ENCODE measurements at places on chromosomes 7 and 10.

GRCh38 chr10:53601260-53601875 is 828.8 kb upstream of the MBL2 start:
- peak; percentile 1 for DNase-seq

- DNase-seq = no peak
Observed at GRCh38 chr7:7103343-7104313, 78.7 kb upstream of the C1GALT1 start.

DNA sequence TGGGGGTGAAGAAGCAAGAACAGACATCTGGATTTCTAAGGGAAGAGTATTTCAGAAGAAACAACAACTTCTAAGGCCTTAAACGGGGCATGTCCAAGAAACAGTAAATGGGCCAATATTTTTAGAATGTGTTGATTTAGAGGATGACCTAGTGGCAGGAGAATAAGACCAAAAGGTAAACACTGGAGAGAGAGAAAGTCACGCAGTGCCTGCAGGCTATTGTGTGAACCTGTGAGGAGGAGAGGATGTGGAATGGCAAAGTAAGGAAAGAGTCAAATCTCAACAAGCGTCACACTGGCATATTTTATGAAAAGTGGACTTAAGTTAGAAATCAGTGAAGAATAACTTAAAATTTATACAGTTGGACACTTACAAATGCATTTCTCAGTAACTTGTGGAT is 78.1 kb upstream of the EGFR start:
- no peak for DNase-seq

DNA sequence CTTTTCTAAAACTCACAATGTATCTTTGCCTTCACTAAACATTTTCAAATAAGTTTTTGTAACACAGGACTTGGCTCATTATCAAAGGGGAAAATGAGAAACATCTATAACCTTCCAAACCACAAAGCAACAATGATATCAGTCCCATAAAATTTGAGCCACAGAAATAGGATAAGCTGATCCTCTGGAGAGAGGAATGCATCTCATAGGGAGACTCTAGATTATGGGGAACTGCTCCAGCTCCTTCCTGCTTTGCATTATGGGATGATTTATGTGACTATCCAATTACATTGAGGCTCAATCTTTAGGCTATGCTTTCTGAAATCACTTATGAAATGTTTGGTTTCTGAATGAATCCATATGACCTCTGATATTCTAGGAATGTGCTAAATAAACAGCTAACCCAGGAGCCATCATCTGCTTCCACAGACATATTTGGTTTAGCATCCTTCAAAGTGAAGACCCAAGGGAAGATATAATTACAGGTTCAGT is 70.4 kb downstream of the CUBN start:
- DNase-seq = no peak

GRCh38 chr7:27277628-27278027 is 35.0 kb downstream of the EVX1 start:
- DNase-seq = no peak

- no peak for DNase-seq
Observed at GRCh38 chr10:64097391-64098122, 576.4 kb downstream of the REEP3 start.

DNA sequence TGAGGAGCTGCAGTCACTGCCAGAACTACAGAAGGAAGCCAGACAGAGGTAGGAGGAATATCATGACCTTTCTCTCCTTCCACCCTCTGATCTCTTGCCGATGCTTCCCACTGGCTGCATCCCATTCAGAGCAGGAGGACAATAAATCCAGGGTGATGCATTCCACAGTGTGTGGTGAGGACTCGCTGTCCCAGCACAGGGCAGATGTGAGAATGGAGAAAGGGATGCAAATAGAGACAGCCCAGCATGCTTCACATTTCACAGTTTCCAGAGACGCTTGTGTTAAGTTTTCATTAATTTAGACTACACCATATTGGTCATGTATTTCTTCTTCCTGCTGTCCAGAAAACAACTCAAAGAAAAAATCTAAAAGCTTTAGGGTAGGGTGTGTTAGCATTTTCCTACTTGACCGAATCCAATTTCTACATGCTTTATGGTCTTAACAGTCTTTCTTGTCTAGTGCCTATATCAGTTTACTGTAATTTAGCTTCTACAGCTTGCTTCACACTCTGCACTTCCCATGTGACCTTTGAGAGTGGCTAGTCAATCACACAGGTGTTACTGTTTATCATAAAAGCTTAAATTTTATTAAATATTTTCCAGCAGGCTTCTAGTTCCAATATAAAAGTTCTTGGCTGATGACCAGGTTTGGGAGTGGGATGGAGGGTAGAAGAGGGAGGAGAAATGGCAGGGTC is 155.6 kb downstream of the RAPGEF5 start:
- DNase-seq = no peak

DNA sequence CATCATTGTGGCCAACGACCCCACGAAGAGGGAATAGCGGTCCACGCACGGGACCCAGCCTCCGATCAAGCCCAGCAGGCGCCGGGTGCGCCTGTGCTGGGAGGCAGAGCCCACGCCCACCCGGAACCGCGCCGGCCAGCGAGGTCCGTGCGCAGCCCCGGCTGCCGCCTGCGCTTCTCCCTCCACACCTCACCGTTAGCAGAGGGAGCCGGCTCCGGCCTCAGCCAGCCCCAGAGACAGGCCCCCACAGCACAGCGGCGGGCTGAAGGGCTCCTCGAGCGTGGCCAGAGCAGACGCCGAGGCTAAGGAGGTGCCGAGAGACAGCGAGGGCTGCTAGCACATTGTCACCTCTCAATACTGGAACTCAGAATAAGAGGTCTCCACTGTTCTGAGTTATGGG is 3.6 kb downstream of the ITPRID1 start:
- no peak for DNase-seq

DNA sequence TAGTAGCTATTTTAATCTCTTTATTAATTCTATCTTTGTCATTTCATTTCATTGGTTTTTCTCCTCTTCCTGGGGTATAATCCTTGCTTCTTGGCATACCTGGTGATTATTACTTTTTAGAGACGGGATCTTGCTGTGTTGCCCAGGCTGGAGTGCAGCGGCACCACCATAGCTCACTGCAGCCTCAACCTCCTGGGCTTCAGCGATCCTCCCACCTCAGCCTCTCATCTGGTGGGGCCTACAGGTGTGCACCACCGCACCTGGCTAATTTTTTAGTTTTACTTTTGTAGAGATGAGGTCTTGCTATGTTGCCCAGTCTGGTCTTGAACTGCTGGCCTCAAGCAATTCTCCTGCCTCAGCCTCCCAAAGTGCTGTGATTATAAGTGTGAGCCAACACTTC is 22.0 kb upstream of the OCM2 start:
- no peak for DNase-seq

GRCh38 chr7:135929249-135929648 is 47.9 kb downstream of the MTPN start:
- DNase-seq = no peak
